ENCODE measurements at places on chromosomes 7 and 10.

DNA sequence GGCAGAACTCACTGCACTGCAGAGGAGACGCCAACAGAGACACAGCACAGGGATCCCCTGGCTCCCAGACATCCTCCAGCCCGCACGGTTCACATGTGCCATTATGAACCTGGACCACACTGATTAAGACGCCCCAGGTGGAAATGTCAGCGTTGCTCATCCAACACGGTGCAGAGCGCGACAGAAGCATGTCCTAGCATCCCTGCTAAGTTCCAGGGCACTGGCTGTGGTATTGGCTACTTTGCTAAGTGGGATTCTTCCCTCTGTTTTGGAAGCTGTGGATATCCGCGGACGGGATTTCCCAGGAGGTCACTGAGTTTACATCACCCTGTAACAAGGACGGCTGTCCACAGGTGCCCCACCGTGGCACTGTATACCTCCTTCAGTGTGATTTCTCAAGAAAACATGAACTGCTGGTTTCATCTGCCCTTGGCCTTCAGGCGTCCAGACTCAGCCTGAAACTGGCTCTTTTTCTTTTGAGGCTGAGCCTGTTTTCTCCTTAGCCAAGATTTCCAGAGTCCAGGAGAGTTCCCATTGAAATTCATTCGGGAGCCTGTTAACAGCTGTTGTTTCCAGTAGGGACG is 324.0 kb downstream of the WDR37 start:
- no peak for DNase-seq

GRCh38 chr7:113306302-113306701 is 187.9 kb upstream of the SMIM30 start:
- DNase-seq, result no peak

- no peak for DNase-seq
These were observed 171.5 kb downstream of the DIP2C start for GRCh38 chr10:517872-518475.

GRCh38 chr7:29199776-29200175 is 5.2 kb downstream of the CHN2 start:
- DNase-seq, result no peak

DNA sequence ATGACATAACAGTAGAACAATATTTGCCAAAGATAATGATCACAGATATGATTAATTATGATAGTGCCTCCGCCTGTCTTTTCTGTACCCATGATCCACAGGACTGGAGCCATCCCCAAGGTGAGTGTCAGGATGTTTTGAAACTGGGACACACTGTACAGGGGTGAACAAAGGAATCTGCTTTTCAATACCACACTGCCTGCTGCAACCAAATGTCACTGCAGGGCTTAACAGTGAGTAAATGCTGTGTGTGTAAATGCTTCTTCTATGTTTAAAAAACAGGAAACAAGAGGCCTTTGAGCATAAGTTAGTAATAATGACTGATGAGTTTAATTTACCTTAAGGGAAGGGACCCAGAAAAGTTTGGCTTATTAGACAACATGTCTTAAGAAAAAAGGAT is 65.2 kb downstream of the HBP1 start:
- DNase-seq, result no peak

GRCh38 chr7:117216010-117216409 is 106.8 kb downstream of the WNT2 start:
- DNase-seq, result no peak

GRCh38 chr10:102403115-102403514 is 7.6 kb downstream of the NFKB2 start:
- no peak for DNase-seq

DNA sequence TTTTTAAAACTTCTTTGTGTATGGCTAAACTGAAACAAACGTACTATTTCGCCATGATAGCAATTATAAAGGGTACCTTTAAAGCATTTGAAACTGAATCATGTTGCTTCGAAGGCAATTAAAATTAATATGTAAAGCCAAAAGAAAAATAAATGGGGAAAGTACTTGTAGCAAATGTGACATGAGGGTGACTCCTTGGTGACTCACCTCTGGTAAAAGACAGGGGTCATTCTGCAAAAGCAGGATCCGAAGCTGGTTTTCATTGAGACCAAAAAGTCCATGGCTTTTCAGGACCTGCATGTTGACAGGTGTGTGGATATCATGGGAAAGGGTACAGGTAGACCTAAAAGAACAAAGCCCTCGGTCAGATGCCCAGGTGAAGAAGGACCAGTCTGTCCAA is 1.5 kb downstream of the ZC3HAV1L start:
- DNase-seq, result no peak

- DNase-seq, result no peak
These were observed 298.6 kb upstream of the MTPN start for GRCh38 chr7:136275794-136276193.

DNA sequence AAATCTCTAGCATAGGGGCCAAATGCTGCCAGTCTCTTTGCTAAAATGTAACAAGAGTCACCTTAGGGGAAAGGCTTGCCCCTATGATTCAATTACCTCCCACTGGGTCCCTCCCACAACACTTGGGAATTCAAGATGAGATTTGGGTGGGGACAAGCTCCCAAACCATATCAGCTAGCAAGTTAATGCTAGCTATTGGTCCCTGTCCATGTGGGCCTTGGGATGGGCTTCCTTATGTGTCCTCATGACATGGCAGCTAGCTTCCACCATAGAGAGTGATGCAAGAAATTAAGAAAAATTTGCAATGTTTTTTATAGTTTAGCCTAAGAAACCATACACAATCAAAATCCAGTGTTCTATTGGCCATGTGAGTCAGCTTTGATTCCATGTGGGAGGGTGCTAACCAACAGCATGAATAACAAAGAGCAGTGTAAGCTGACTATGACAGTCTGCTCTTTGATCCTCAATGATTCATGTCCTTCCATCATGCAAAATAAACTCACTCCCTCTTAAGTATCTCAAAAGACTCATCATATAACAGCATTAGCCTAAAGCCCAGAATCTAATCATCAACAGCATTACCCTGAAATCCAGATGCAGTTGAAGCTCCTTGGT is 21.7 kb upstream of the ZNF365 start:
- DNase-seq, result no peak

GRCh38 chr7:133859871-133860450 is 267.2 kb upstream of the LRGUK start:
- DNase-seq, result no peak

Data from A549 (cell line).